ENCODE measurements at places on chromosomes 16 and 17.
A peak's percentile ranks its signal among the peaks of the same experiment; 100 is the strongest.

GRCh38 chr16:85220125-85220839 is 108.0 kb upstream of the CIBAR2 start:
- DNase-seq = peak; percentile 57

- no peak for DNase-seq
Observed at GRCh38 chr16:27505297-27506236, 44.1 kb downstream of the GTF3C1 start.

GRCh38 chr16:81696166-81696960 is 82.7 kb upstream of the PLCG2 start:
- DNase-seq = no peak

- DNase-seq = no peak
Observed at GRCh38 chr17:81684442-81684911, 666 bp downstream of the HGS start.

DNA sequence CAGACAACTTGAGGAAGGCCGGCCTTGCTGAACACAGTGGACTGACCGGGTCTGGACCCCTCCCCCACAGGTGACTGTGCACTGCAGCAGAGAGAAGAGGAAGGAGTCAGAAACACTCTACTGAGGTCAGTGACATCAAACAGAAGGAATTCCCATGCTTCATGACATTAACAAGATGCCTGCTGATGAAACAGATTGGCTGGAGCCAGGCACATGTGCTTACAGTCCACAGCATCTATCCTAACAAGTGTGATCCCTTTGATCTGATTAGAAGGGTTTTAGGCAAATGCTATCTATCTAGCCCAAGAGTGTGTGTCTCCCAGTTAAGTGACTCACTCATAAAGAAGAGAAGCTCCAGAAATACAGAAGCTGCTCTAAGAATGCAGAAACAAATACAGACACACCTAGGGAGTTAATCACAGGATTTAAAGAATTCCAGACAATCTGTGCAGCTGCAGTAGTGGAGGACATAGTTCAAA is 90.2 kb downstream of the SYCE1L start:
- no peak for DNase-seq

DNA sequence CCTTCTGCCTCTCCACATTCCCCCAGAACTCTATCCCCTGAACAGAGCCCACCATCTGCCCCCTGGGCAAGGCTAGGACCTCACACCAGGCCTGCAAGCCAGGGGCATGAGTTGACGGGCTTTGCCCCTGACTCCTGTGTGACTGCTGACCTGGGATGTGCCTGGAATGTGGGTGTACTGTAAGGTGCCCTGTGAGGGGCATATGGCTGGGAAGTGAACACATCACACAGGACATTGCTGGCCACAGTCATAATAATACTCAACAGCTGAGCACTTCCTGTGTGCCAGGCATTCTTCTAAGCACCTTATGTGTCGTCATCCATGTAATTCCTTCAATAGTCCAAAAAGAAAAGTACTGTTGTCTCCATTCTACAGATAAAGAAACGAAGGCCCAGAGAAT is 13.3 kb downstream of the CES4A start:
- DNase-seq = no peak
